Hippocampal formation (tissue), 2 donors: ENCODE measurements at places on chromosomes 4 and X.

DNA sequence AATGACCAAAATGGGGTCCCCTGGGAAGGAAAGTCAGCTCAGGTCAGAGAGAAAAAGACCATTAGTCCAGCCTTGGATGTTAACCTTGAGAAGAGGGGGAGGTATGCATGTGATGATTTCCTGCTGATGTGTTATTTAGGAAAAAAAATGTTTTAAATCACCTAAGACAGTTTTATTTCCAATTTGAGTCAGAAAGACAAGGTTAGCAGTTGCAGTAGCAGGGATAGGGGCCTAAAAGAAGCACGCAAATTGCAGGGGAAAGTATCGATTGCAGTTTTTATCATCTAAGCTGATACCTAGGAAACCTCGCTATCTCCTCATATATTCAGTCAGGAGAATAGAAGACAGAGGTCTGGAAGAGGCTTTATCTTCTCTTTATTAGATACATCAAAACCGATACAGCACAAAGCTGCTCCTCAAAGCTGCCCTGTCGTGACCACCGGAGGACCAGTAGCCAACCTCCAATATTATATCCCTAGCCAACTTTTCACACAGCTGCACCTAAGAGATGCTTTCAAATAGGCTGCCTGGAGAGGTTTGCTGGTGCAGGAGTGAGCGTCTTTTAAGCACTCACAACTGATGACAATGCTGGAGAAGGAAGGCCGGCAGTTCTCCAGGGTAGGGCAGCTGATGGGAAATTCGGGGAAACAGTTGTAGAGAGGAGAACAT lies 289.4 kb downstream of the INPP4B start:
- no peak for DNase-seq

GRCh38 chrX:40845331-40845911 lies 110.1 kb upstream of the MED14 start:
- peak; percentile 4 for DNase-seq

- no peak for DNase-seq
Observed at GRCh38 chr4:168451744-168452390, 28.4 kb downstream of the DDX60L start.

DNA sequence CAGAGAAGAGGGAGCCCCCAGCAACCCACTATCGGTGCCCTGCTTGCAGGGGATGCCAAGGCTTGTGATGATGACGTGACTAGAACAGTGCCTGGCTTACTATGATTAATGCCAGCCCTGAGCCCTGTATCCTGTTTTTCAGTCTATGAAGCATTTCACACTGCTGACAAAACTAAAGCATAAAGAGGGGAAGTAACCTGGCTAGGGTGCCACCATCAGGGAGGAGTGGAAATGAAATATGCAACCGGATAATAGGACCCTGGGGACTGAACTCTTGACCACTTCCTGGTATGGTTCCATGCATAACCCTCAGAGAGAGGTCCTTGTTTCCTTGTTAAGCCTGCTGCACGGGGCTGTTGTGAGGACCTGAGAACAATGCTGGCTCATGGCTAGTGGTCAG lies 50.3 kb downstream of the MED28 start:
- no peak for DNase-seq

DNA sequence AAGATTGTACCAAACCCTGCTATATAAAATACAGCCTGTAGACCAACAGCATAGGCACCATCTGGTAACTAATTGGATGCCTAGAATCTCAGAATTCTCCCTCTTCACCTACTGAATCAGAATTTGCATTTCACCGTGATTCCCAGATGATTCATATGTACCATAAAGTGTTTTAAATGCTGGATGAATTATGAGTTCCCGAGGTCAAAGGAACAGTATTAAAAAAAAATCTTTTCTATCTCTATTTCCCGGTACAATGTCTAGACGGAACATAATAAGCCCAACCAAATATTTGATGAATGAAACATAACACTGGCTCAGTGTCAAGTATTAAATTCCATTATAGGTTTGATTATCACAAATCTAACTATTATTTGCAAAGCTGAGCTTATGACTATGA lies 280.0 kb downstream of the ANKRD50 start:
- no peak for DNase-seq

GRCh38 chr4:158786121-158786601 lies 17.3 kb downstream of the FNIP2 start:
- no peak for DNase-seq

GRCh38 chrX:2691543-2692220 lies 587 bp downstream of the CD99 start:
- no peak for DNase-seq

GRCh38 chr4:14908635-14909034 lies 93.6 kb upstream of the CPEB2 start:
- no peak for DNase-seq

GRCh38 chr4:166257276-166257675 lies 384.2 kb downstream of the TLL1 start:
- DNase-seq, result no peak

DNA sequence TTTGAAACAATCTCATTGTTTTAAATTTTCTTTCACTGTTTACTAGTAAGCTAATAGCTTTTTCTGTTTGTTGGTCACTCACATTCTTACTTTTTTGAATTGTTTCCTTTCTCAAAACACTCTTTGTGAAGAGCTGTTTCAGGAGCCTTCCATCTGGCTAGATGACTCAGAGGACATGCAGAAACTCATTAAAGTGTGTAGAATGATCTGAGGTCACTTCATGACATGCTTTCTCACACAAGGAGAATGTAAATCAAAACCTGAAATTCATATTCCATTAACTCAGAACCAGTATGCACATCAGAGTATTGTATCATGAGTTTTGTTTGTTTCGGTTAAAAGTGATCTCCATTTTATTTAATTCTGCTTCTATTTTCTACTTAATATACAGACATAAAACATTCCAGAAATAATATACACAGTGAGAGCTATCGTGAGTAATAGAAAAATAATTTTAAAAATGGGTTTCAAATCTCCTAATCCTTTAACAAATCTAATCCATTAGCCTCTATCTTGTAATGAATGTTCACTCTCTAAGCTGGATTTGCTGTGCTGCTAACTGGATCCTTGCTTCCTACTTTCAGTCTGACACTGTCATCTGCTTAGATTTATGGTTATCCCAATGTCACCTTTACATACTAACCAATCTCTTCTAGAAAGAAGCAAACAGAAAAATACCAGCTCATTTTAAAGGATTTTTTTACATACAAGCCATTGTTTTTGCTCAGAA lies 449.6 kb downstream of the FSTL5 start:
- DNase-seq, result no peak

DNA sequence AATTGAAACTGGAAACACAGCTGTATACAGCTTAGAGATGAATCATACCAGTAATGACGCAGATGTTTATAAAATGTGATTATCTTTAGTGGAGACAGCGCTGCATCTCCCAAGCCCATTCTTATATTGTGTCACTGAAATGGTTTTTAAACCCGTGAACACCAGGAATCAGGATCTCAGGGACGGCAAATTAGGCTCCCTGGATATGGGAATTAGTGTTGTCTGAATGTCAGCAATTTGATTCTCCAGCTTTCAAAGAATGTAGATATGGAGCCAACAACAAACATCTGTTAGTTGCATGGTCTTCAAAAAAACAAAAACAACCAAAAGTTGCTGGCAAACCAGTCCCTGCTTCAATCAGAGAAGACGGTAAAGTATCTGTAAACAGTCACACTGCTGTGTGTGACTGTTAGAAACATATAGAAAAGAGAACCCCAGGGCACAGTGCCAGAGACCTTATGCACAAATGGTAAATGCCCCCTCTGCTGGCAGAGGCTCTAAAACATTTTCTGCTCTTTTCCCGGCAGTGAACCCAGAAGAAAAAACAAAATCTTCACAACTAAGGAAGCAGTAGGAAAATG lies 351.9 kb upstream of the FTHL17 start:
- DNase-seq, result peak; percentile 2

GRCh38 chrX:120238933-120239332 lies 11.7 kb upstream of the ZBTB33 start:
- DNase-seq, result no peak

DNA sequence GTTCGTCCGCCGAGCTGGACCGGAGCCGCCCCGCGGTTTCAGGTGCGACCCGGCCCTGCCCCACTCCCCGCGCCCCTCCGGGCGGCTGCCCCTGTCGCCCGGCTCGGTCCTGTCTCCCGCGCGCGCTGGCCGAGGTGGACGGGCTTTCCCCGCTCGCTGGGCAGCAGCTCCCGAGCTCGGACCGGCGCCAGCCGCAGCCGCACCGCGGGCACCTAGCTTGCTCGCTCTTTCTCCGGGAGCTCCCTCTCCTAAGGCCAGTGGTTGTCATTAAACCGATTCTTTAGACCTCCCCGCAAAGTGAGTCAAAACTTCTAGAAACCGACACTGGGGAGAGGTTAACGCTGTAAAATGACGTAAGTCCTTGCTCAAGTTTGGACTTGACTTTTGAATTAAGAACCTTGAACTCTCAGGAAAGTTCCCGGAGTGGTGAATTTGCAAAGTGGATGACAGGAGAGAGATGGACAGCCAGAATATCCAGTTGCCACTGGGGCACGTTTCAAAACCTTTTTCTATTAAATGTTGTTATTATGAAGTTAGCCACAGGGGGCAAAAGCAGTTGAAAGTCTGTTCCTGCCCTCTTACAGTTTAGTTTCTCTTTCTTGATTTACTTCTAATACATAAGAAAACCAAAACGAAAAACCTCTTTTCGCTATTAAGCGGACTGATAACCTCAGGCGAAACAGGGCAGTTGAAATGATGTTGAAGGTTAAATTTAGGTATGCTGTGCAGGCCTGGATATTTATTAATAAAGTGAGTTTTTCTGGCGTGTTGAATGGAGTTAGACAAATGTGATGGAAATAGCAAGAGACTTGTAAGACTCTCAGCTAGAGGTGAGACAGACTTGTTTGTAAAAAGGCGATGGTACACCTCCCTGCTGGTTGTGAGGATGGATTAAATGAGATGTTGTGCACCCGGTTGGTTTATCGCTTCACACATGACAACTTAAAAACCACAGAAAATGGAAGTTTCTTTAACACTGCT lies 847 bp downstream of the PI4K2B start:
- DNase-seq, result peak; percentile 41

DNA sequence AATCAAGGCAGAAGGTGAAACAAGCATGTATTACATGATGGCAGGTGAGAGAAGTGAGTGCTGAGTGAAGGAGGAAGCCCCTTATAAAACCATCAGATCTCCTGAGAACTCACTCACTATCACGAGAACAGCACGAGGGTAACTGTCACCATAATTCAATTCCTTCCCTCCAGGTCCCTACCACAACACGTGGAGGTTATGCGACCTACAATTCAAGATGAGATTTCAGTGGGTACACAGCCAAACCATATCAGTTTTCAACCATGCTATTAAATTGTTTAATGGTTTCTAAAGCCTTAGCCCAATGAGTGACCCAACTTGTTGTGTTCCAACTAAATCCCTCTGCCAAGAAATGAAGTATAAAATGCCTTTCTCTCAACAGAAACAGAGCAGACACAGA lies 519.8 kb downstream of the GBA3 start:
- DNase-seq, result no peak

GRCh38 chr4:610411-611261 lies 14.7 kb upstream of the PDE6B start:
- DNase-seq, result no peak

DNA sequence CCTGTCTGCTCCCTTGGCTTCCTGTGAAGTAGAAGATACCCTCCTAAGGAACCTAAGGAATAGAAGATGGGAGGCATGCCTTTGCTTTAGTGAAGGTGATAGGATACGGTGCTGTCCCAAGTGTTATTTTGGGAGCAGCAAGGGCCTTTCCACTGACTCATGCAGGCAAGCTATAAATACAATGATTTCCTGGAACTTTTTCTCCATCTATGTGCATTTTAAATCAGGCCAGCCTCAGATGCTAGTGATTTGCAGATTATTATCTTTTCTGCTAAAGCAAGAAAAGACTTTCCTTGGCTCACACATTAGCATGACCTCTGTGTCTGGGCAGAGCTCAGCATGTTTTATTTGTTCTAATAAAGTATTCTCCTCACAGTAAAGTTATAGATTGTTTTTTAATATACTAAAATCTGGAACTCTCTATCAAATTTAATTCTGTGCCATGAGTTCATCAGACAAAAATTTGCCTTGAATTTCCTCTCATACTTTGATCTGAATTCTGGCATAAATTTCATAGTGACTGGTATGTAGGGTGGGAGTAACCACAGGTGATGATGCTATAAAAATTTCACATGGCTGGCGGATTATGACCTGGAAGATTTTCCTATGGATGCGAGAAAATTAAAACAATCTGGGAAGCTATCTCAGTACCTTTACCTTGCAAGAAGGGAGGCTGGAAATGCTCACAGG lies 131.7 kb downstream of the REPS2 start:
- DNase-seq, result no peak

GRCh38 chr4:81085291-81085690 lies 54.8 kb downstream of the BMP3 start:
- DNase-seq, result no peak

- no peak for DNase-seq
Observed at GRCh38 chr4:68569466-68570121, 6.5 kb downstream of the UGT2B17 start.

DNA sequence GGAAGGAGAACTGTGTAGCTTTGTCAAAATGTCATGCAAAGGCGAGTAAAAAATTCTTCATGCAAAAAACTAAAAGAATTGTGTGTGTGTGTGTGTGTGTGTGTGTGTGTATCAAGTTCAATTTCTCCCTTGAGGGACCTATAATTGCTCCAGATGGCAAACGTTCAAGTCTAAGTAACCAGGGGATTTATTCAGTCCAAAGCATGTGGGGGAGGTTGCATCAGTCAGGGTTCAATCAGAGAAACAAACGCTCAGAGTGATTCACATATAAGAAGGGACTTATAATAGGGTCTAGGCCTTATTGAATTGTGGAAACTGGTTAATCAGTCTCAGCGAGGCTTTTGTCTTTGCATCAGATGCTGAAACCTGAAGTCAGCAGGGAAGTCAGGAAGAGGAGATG lies 5.0 kb downstream of the DCAF8L1 start:
- no peak for DNase-seq

DNA sequence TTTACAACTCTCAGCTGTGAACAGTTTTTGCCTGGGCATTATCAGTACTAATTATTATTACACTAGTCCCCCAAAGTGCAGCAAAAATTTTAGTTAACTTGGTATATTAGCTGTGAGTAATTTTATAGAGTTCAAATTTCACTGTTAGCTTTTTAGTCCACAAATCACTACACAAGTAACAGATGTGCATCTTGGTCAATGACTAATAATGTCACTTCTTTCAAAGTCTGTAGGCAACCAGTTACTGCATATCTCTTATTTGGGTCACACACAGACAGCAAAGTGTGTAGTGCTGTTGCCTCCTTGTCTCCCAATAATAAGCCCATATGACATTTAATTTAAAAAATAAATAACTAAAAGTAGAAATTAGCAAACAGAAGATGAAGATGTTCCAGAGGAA lies 159.9 kb downstream of the SCFD2 start:
- DNase-seq, result no peak

DNA sequence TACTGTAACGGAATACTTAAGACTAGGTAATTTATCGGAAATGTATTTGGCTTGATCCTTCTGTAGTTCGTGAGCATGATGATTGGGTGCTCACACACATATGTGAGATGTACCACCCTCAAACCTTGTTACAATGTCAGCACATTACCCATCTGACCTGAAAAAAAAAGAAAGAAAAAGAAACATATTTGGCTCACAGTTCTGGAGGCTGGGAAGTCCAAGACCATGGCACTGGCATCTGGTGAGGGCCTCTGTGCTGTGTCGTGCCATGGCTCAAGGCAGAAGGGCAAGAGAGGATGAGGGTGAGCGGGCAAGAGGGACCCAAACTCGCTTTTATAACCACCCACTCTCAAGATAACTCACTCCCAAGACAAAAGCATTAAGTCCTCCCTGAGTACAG lies 7.0 kb upstream of the CLDN24 start:
- no peak for DNase-seq
